ENCODE measurements at places on chromosomes 11 and 22.

DNA sequence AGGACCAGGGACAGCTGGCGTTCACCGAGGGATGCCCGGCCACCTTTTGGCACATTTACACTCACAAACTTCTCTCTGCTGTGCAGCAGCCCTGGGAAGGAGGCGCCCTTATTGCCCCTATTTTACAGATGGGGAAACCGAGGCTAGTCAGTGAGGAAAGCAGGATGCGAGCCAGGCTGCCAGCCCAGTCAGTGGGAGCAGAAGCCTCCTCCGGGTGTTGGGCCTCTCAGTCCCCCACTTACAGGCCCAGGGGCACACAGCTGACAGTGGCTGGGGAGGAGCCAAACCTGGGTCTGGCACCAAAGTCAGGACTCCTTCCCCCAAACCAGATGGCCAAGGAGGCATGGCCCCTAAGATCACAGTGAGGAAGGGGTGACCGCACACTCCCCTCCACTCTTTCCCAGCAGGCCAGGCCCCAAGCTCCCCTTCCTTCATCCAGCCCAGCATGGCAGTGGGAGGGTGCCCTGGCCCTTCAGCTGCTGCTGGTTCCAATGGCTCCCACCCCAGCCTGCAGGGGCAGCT lies 121.4 kb upstream of the ANO1 start:
- DNase-seq, result no peak

DNA sequence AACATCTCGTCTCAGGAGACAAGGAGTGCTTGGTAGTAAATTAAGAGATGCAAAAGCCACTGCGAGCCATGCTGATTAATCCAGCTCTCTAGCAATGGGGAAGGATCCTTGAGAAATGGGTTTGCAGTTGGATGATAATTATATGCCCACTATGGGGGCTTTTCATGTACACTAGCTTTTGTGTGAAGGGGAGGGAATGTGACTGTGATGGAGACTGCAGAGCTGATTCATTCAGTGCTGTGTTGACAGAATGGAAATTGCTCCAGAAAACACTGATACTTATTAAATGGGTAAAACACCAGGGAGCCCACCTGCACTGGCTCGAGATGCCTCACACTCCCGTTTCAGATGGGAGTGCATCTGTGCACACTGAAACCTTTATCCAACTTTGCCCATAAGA lies 37.0 kb upstream of the KIRREL3 start:
- no peak for DNase-seq

GRCh38 chr11:27075192-27075591 lies 34.6 kb downstream of the BBOX1 start:
- DNase-seq, result peak; percentile 59

DNA sequence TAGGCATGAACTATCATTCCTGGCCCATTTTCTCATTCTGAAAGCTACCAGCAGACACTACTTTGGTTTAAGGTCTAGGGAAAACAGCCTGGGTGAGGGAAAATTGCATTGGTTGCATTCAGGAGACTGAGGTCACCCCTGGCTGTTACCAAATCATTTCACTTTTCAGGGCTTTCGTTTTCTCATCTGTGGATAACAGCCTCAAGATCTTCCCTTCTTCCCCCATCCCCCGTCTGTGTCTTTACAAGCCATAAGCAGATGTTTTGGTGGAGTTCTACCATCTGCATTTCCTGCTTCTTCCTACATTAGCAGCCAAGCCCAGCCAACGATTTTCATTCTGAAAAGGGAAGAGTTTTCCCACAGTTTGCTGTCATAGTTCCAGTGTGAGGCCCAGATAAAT lies 130.4 kb downstream of the HIPK3 start:
- DNase-seq, result peak; percentile 17

GRCh38 chr11:122692444-122692843 lies 36.9 kb downstream of the UBASH3B start:
- no peak for DNase-seq

DNA sequence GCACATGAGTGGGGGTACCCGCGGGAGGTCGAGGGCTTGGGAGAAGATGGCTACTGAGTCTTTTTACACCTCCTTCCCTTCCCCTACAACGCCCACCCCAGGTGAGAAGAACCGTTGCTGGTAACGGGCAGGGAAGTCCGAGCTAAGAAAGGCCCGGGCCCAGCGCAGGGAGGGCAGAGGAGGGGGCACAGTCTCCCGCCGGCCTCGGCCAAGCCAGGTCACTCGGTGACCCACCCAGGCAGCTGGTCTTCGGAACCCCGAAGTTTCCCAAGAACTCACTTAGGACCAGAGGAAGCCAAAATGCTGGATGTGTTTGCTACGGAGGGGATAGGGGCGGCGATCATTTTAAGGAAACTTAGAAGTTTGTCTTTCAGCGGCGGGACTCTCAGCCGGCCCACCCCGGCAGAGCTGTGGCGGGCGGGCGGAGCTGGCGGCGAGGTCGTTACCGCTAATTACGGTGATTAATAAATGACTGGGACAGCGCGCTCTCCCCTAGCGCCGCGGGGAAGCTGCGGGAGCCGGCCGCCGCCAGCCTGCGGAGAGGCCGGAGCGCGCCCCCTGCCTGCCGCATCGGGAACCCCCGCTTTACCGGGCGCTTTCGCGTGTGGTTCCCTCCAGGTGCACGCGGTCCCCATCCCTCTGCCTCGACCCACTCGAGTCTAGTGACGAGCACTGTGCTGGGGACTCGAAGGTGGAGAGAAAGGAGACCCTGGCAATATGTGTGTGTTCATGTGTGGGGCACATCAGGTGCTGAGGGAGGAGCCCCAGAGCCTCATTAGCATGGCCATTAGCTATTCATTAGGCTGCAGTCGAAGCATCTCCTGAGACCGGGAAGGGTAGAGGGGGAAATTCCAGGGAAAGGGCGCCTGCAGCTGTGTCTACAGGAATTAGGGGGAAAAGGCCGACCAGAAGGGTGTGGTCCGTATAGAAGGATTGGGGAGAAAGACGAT lies 945 bp downstream of the ROBO3 start:
- peak; percentile 75 for DNase-seq

DNA sequence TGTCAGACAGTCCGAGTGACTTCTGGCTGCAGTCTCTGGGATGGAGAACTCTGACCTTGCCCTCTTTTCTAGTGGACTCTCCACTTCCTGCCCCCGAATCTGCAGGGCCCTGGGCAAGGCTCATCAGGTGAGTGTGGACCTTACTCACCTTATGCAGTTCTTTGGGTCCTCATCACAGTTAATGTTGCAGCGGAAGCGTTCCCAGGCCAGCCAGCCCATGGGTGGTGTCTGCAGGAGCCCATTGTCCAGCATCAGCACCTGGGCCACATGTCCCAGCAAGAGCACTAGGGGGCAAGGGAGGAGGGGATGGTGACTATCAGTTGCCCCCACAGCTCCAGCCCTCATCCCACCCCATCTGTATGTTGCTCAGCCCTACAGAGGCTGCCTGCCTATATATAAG lies 2.3 kb downstream of the NAGA start:
- no peak for DNase-seq

- DNase-seq, result peak; percentile 57
These were observed 385 bp downstream of the TST start for GRCh38 chr22:37018815-37019308.

- peak; percentile 8 for DNase-seq
These were observed 23.0 kb downstream of the LMO2 start for GRCh38 chr11:33868647-33869461.

- DNase-seq, result peak; percentile 48
These were observed 15.2 kb upstream of the FCHSD2 start for GRCh38 chr11:73157101-73158010.

GRCh38 chr22:21948390-21948789 lies 4.3 kb downstream of the PPM1F start:
- no peak for DNase-seq

GRCh38 chr22:21022955-21023614 lies 8.1 kb downstream of the P2RX6 start:
- no peak for DNase-seq

- peak; percentile 40 for DNase-seq
These were observed at the start of gene LRRC32 for GRCh38 chr11:76670485-76671236. Gene LRRC32 (minus strand): TSS chr11:76670747. CDS start chr11:76665954, 4,793 bp downstream.

DNA sequence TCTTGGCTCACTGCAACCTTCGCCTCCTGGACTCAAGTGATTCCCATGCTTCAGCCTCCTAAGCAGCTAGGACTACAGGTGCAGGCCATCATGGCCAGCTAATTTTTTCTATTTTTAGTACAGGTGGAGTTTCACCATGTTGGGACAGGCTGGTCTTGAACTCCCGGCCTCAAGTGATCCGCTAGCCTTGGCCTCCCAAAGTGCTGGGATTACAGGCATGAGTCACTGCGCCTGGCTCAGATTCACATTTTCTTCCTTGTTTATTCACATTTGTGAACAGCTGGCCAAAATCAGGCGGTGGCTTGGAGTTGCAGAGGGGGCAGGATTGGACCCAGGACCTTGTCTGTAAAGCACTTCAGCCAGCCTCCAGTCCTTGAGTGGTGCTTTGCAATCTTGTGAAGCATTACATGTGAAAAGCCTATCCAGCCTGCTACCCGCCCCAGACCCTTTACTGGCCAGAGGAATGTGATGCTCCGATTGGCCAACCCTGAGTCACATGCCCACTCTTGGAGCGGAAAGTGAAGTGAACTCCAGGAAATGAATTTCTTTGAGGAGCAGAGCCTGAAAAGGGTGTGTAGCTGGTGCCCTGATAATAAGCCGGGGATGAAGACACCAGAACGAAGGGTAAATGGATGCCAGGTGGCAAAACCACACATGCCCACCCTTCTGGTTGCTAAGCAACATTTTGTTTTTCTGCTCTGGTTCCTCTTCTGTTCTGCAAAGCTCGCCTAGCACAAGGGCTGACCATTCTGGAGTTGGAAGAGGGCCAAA lies 62.6 kb upstream of the PTPRJ start:
- DNase-seq, result peak; percentile 84

- DNase-seq, result no peak
These were observed 50.5 kb downstream of the SCUBE1 start for GRCh38 chr22:43292630-43293018.

DNA sequence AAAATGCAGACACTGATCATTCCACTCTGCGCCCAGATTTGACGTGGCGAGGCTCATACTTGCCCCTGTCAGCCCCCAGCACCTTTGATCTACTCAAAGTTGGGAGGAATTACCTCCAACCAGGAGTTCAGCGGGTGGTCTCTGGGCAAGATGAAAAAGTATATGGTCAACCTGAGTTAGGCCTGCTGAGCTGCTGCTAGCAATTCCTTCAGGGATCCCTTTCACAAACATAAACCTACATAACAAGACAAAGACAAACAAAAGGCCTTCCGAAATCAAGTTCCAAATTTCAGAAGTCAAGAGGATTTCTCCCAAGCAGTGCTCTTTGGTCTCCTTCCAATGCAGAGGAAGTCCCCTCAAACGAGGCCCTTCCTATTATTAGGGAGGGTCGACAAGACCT lies 20.8 kb downstream of the CLDN5 start:
- no peak for DNase-seq

DNA sequence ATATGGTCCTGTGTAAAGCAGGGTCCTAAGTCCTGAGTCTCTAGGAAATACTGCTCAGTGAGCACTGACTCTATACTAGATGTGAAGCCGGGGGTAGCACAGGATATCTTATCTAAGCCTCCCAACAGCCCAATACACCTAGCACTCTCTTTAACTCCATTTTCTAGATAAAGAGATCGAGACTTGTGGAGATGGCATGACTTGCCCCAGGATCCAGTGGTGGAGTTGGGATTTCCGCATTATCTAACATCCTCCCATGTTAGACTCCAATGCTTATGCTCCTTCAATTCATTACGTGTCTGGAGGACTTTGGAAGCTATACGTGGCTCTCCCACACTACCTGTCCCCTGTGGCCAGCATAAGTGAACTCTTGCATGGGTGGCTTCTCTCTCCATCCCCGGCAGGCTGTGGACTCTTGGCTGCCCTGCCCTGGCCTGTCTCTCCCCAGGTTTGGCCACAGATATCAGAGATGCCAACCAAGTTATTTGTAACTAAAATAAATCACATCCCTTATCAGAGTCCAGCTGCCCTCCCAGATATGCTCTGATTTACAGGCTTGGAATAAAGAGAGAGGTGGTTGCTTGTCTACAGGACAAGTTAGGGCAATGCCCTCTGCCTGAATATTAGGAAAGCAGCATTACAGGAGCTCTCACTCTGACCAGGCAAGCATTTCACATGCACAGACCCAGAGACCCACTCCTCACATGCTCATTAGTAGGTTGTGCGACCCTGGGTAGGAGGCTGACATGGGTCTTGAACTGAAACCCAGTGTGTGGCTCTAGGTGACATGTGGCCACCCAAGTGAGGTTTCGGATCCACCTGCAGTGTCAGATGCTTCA lies 4.5 kb downstream of the CD44 start:
- peak; percentile 34 for DNase-seq

DNA sequence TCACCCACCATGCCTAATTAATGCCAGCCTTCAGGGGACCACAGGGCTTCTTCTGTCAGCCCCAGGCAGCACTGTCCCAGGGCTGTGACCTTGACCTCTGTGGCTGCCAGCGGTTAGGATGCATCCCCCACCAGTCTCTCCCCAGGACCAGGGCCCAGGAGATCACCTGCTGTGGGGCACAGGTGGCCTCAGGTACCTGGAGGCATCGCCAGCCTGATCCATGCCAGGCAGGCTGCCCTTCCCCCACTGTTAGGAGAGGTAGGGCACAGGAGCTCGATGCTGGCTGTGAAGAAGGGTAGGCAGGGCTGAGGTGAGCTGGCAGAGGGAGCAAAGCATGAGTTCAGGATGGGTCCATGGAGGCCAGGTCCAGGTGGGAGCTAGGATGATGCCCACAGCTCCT lies 16.7 kb upstream of the MDK start:
- no peak for DNase-seq

DNA sequence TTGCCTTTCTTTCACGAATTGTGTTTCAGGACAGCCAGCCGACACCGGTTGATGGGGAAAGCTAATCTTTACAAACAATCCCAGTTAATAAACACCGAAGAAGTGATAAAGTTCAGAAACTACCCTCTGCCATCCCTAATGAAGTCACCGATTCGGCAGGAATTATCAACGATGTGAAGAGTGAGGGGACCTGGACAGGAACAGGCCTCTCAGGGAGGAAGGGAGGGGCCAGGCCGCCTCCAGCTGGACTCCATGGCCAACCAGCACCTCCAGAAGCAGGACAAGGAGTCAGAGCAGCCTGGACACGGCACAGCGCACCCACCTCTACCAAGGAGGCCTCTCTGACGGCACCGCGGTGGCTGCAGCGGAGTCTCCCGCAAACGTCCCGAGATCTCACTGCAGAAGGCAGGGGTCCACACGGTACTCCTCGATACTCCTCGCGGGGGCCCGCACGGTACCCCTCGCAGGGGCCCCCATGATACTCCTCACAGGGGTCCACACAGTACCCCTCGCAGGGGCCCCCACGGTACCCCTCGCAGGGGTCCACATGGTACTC lies 3.9 kb downstream of the TOLLIP start:
- DNase-seq, result no peak

DNA sequence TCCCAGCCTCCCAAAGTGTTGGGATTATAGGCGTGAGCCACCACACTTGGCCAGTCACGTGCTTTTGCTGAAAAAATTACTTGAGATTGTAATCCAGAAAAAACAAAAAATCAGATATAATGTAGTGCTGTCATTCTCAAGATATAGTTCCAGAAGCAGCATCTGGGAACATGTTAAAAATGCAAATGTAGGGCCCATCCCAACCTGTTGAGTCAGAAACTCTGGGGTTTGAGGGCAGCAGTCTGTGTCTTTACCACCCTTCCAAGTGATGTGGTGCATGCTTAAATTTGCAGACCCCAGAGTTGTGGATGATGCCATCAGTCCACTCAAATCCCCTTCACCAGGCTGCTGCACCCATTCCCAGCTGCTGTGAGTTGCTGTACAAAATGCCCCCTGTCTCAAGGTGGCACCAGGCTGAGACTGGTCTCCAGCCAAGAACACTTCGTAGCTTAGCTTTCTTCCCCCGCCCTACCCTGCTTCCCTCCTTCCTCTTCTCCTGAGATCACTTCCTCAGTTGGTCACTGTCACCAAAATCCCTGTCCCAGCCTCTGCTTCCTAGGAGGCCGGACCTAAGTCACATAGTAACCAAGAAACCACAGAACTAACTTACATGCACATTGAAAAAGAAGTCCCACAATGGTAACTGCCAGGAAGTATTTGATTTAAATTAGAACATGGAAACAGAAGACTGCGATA lies 18.2 kb upstream of the ARRB1 start:
- no peak for DNase-seq
